ENCODE measurements at places on chromosomes 6 and 20.
A peak's percentile ranks its signal among the peaks of the same experiment; 100 is the strongest.

GRCh38 chr6:156731396-156731795 is 45.8 kb upstream of the ARID1B start:
- DNase-seq, result peak; percentile 92

- DNase-seq, result no peak
Measured at GRCh38 chr6:39956936-39957335, 22.7 kb upstream of the MOCS1 start.

GRCh38 chr6:72580281-72580940 is 41.5 kb upstream of the KCNQ5 start:
- peak; percentile 40 for DNase-seq

- DNase-seq, result no peak
Measured at GRCh38 chr6:81744131-81744530, 8.3 kb downstream of the TENT5A start.

DNA sequence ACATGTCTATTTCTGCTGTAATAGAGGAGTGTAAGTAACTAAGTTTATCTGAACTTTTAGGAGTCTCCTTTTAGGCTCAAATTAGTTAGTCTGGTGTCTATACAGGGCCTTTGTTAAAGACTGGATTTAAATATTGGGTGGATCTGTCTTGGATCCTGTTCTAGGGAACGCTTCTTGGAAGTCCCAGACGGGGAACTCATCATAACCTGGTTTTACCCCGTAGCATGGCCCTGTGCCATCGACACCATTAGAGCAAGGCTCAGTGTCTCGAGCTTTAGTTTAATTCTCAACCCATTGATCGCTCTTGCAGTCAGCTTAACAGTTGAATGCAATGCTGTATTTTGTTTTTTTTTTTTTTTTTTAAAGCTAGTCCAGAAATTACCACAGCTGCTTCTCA is 89.9 kb downstream of the CARMIL1 start:
- DNase-seq, result no peak

DNA sequence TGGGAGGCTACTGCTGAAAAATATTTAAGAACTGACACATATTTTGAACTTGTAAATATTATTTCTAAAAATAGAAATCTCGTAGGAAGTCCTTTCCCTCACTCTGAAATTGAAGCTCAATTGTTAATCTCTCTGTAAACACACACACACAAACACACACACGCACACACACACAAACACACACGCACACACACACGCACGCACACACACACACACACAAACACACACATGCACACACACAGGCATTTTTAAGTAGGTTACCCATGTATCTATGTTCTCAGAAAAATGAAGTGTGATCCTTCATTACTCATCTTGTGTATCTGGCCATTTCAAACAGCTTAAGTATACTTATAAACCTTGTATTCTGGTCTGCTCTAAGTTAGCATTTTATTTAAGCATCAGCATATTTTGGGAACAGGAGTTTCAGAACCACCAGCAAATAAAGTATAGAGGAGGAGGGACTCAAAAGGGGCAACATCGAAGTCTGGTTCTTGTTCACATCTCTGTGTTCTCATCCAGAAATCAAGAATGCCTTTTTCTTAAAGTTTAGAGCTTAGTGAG is 11.6 kb downstream of the CCN6 start:
- no peak for DNase-seq

GRCh38 chr6:106086814-106087175 is 659 bp downstream of the PRDM1 start:
- no peak for DNase-seq

GRCh38 chr20:8267009-8267408 is 134.9 kb downstream of the PLCB1 start:
- DNase-seq, result peak; percentile 61
